ENCODE measurements at places on chromosomes 3 and 15. TPM values are rescaled to one million over a fixed set of nuclear protein-coding genes. Genes with fewer than 3 reads are reported as not detected.

DNA sequence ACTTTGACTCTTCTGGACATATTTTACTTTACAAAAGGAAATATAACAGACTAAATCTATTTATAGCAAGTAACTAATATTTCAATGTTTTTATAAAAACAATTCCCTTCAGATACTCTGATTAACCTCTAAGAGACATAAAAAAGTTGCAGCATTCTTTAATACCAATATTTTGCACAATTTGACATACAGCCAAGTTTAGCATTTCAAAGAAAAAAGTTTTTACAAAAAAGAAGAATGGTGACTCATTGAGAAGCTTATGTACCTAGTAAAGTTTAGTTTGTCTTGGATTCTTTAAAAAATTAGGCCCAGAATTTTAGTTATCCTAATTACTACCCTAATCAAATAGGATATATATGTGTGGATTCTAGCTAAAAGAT lies 17.6 kb downstream of the DAZL start:
- no peak for DNase-seq

- no peak for DNase-seq
Observed at GRCh38 chr3:196150481-196150880, 60.7 kb downstream of the ZDHHC19 start.

- no peak for DNase-seq
Observed at GRCh38 chr3:145854499-145854898, 306.5 kb downstream of the PLOD2 start.

The ANKUB1 gene
- total RNA-seq, result not detected

- DNase-seq, result no peak
Observed at GRCh38 chr3:59733041-59733809, 683.4 kb upstream of the CFAP20DC start.

GRCh38 chr3:192802957-192803899 lies 75.9 kb upstream of the FGF12 start:
- no peak for DNase-seq

The MELTF gene
- 39.3 TPM for total RNA-seq

DNA sequence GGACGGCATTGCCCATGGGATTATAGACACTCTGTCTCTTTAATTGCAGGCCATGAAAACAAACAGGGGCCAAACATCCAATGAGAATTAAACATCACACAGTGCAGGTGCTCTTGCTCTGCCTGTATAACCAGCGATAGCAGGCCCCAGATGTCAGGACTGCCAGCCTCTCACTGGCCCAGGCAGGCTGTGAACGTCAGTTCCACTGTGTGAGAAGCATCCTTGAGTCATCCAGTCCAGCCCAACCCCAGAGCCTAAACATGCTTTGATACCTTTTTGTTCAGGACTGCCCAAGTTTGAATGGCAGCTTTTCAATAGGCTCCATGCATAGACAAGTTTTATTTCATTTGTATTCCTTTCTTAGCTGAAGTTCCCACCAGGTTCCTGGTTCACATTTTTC lies 189.8 kb downstream of the SLCO3A1 start:
- DNase-seq, result no peak

The PROS1 gene
- 60.8 TPM for total RNA-seq

GRCh38 chr15:60397772-60398445 lies at the start of gene ANXA2:
ANXA2 (minus strand) TSS chr15:60397986; CDS start chr15:60386075, 11,911 bp downstream.
- peak; percentile 53 for DNase-seq

DNA sequence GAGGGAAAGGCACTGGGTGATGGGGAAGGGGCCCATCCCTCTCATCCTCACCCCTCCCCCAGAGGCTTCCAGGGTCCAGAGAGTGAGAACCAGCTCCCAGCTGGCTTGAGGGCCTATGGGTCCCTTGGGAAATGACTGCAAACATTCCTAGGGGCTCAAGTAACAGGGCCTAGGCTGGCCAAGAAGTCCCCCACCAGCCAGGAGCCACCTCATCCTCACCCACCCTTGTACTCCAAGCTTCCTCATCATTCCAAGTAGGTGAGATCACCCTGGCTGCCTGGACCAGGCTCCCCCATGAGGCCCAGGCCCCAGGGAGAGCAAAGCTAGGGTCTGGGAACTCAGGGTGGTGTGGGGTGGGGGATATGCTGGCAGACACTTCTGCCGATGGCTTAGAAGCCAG lies 14.8 kb downstream of the LOXL1 start:
- no peak for DNase-seq

The CCRL2 gene
- 13.1 TPM for total RNA-seq

- DNase-seq, result no peak
Observed at GRCh38 chr15:56765251-56765650, 31.9 kb upstream of the ZNF280D start.

The SLC12A1 gene
- not detected for total RNA-seq

DNA sequence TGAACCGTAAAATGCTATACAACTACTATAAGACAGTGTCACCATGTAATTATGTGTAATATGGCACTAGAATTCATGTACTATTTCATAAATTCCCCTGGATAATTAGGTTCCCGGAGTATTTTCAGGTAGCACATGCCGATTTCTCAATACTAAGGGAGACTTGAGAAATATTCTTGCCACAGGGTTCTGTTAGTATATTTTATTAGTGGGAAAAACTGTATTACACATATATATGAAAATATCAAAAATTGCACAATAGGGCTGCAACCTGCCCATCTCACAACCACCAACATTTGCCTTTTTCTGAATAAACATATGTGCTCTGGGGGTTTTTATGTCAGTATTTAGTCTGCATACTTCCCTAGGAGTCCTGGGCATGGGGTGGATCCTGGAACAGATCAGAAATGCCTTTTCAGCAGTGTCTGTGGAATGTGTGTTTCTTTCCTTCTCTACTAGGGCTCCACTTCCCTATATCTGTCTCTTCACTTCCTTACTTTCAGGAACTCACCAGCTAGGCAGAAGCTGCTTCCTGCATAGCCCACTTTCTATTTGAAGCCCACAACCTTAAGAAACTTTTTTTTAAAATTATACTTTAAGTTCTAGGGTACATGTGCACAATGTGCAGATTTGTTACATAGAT lies 87.5 kb downstream of the RPL39L start:
- DNase-seq, result no peak

DNA sequence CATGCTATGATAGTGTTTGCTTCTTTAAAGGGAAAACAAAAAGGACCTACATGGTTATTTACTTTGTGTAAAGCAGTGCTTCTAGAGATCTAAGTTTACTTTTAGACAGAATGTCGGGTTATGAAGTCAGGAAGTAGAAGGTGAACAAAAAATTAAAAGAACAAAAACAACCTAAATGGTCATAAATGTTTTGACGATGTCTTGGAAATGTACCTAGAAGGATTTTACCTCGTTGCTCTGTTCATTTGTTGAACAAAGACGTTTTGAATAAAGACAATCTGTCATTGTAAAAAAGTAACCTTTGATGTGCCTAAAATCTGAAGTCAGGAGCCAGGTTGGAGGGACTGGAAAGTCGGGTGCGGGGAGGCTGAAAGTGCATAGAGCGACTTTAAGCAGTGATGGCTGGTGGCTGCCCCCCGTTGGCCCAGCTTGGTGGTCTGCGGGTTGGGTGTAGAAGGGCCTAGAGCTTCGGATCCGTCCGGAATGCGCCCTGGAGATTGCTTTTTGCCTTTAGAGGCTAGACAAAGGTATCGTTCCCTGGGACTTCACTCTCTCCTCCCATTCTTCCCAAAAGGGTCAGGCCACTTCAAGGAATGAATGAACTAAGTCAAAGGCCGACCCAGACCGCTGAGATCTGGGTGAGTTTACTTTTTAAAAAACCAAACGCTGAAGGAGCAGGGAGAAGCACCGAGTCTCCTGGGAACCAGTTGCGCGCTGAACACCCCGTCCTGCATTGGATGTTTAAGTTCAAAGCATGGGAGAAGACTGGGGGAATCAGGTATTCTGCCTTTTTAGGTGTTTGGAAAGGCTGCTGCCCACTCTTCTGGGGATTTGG lies 2.1 kb downstream of the SOX14 start:
- DNase-seq, result no peak

DNA sequence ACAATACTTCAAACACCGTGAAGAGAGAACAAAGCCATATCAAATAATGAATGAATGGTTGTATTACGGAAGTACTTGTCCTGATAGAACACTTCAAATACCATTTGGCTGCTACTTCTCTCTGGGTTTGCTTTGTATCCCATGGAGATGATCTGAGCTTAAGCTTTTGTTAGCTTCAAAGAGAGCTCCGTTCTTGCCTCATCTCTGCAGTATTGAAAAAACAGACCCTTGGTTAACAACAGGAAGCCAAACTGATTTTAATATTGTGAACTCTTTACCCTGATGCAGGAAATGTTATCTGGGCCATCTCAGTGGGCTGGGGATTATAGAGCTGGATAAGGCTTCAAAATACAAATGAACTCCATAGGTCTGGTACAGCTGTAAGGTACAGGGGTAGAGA lies 101.0 kb downstream of the CHL1 start:
- no peak for DNase-seq

The HRG gene
- total RNA-seq, result not detected

DNA sequence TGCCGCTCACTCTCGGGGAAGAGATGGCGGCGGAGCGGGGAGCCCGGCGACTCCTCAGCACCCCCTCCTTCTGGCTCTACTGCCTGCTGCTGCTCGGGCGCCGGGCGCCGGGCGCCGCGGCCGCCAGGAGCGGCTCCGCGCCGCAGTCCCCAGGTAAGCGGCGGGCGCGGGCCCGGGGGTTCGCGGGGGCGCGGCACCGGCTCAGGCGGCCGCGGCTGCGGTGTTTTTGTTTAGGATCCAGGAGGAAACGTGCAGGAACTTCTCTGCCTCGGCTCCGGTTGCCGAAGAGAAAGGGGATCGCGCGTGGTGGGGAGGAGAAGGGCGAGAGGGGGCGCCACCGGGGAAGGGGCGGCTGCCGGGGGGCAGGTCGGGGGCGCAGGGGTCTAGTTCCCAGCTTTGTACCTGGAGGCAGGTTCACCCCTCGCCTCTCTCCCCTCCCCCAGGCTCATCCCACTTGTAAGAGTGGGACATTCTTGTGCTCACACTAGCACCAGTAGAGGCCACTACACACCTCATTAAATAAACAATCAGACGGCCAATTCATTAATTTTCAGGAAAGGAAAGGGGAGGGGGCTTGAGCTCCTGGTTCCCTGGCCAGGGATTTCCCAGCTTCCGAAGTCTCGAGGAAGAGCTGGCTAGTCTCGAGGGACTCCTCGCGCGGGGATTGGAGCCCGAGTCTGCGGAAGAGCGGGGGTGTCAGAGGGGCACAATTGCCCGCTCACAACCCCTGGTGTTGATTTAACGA lies 562 bp downstream of the NEO1 start:
- no peak for DNase-seq

- DNase-seq, result no peak
Observed at GRCh38 chr15:57647071-57647790, 55.5 kb downstream of the MYZAP start.

DNA sequence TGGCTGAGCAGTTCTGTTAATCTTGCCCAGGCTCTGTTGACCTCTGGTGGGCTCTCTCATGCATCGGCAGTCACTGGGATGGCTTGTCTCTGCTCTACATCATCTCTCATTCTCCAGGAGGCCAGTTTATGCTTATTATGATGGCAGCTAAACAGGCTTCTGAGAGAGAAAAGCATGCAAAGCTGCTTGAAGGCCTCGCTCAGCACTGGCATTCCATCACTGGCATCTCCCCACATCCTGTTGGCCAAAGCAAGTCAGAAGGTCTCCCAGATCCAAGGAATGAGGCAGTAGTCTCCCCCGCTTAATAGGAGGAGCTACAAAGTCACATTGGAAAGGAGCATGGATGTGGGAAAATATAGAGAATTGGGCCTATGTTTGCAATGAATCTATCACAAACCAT lies 212.6 kb downstream of the ZNF621 start:
- no peak for DNase-seq

The ARHGEF26 gene
- total RNA-seq, result 12.0 TPM

DNA sequence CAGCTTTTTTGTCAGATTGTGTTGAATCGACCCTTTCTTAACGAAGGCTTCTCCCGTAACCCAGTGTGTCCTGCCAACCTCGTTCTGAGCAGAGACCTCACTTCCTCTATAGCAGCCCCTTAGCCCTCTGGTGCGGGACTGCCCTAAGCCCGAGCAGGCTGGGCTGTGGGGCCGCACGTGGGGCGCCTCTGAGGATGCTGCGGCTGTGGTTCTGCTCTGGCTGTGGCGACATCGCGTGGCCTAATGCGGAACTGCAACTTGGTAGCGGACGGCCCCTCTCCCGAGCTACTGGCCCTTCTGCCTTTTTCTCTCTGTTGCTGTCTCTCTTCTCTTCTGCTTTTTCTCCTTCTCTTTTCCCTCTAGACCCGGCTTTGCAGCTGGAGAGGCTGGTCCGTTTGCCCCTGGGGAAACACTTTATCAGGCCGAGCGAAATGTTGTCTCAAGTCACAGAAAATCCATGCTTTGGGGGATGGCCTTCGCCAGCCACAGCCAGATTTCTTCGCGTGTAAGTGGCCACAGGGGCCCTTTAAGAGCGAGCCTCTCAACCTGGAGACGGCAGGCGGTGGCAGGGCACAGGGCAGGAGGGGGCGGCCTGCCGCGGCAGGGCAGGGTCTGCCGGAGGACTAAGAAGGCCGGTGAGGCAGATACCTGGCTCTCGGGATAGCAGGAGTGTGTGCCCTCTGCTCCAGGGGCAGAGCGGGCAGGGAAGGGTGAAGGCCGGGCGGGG lies 19.4 kb upstream of the KIF23 start:
- peak; percentile 88 for DNase-seq

DNA sequence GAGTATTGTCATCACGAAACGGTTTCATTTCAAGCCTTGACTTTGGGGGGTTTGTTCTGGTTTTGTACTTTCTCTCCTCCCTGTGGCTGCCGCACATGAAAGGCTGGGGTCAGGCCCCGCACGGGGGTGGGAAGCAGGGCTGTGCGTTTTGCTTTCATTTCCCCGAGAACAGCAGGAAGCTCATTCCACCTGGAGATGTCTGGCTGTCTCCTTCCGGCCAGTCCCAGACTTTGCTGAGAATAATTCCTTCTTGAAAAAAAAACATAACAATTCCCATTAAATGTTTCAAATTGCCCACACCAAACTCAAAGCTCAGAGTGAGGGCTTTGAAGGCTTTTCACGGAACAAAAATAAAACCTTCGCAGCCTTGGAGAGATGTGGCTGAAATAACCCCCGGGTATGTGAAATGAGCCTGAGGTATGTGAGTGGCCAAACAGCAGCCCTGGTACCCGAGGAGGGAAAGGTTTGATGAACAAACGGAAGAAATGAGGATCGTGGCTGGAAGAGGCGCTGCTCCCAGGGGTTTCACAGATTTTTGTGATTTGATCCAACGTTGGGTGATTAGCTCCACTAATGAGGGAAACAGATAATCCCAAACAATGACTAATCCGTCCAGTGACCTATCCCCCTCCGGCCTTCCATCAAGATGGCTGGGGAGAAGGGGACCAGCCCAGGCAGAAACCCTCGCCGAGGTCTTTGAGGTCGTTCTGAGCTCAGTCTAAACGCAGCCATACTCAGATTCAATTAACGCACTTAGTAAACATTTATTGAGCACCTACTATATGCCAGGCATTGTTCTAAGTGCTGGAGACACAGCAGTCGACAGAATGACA lies 126.9 kb upstream of the MEF2A start:
- peak; percentile 19 for DNase-seq

DNA sequence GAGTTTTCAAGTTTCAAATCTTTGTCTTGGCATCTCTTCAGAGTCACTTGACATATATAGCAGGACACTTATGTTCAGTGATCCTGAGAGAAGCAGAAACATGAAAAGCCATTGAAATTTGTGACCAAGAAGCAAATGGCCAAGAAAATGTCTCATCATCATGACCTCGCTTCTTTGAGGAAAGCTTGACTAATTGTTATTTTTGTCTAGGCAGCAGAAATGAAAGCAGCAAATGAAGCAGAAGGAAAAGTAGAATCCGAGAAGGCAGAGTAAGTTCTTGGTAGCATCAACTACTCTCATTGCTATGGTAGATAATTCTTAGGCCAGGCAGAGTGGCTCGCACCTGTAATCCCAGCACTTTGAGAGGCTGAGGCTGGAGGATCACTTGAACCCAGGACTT lies 127.7 kb upstream of the CHRM5 start:
- DNase-seq, result no peak

The AHSG gene
- total RNA-seq, result not detected

- no peak for DNase-seq
Observed at GRCh38 chr3:77726517-77726916, 686.6 kb downstream of the ROBO2 start.

The P2RY14 gene
- total RNA-seq, result 12.8 TPM

All from omental fat pad (tissue), 4 donors.